ENCODE measurements at places on chromosomes 7 and 10.

DNA sequence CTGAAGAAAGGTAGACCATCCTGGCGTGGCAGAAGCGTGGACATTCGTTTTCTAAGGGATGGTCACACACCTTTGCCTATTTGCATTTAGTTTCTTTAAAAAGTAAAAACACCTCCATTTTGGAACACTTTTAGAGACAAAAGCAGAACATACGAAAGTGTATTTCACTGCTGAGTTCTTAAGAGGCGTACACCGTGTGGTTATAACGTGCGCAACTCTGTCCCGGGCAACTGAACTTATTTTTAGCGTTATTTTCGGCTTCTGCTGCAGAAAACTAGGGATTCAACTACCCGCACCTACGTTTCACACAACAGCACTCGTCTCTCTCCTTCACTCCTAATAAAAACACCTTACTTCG, 557 bp upstream of the LSM8 start:
- DNase-seq: peak; percentile 25

GRCh38 chr10:72800000-72800740, 93.4 kb upstream of the OIT3 start:
- no peak for DNase-seq

DNA sequence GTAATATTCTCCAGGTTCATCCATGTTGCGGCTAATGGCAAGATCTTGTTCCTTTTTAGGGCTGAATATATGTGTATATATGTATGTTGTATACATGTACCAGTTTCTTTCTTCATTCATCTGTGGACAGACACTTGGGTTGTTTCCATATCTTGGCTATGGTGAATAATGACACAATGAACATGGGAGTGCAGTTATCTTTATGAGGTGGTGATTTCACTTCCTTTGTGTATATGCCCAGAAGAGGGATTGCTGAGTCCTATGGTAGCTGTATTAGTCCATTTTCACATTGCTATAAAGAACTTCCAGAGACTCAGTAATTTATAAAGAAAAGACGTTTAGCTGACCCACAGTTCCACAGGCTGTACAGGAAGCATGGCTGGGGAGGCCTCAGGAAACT, 17.1 kb upstream of the TSPAN15 start:
- DNase-seq: no peak

DNA sequence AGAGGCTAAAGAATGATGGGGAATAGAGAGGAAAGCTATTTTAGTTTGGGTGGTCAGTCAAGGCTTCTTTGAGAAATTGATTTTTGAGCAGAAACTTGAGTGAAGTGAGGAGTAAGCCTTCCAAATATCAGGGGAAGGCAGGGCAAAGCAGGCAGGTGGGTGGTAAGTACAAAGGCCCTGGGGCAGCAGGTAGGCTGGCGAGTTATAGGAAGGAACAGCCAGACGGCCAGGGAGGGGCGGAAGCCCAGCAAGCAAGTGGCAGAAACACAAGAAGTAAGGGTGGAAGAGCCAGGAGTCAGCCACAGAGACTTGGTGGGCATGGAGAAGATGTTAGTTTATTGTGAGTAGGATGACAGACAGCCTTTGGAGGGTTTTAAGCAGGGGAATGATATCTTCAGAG, 34.9 kb downstream of the VWA2 start:
- DNase-seq: no peak

DNA sequence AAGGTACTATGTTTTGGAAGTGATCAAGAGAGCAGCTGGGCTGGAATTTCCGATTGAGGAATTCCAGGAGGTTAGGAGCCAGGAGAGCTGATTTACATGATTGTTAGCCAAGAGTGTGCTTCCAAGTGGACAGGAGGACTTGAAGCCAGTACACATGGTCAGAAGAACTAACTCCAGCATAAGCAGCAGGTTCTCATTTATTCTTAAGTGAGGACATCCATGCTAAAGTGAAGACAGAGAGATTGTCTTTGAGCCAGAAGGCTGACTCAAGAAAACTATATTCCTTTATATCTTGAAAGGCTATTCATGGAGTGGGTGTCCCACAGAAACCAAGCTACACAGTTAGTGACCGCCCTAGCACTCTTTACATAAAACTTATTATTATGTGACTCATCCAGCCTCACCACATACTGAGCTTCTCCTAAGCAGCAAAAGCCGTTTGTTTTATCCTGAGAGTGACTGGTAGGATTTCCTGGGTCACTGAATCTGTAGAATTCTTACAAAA, 56.7 kb upstream of the SEMA3A start:
- DNase-seq: peak; percentile 46

GRCh38 chr10:62985807-62986600, 147.1 kb upstream of the NRBF2 start:
- DNase-seq: no peak

DNA sequence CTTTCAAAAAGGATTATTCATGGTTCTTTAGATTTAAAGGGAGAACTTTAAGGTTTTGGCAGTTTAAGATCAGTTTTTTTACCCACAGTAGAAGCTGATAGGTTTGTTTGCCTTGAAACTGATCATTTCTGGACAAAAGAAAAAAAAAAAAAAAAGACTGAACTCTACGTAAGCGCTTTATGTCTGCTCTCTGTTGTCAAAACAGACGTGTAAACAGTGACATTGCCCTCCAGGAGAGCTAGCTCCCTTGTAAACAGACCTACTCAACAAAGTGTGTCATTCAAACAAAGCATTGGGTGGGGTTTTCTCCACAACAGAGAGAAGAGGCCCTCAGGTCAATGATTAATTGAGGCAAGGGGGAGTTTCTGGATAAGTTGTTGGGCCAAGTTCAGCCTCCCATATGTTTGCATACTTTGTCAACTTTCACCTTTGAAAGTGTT, 568.1 kb upstream of the LRRN3 start:
- DNase-seq: no peak

- no peak for DNase-seq
Measured at GRCh38 chr10:50605269-50605950, 18.3 kb downstream of the SGMS1 start.

GRCh38 chr10:131019696-131020095, 291.8 kb downstream of the TCERG1L start:
- no peak for DNase-seq

- no peak for DNase-seq
Measured at GRCh38 chr7:30817371-30817767, 46.2 kb downstream of the MINDY4 start.

DNA sequence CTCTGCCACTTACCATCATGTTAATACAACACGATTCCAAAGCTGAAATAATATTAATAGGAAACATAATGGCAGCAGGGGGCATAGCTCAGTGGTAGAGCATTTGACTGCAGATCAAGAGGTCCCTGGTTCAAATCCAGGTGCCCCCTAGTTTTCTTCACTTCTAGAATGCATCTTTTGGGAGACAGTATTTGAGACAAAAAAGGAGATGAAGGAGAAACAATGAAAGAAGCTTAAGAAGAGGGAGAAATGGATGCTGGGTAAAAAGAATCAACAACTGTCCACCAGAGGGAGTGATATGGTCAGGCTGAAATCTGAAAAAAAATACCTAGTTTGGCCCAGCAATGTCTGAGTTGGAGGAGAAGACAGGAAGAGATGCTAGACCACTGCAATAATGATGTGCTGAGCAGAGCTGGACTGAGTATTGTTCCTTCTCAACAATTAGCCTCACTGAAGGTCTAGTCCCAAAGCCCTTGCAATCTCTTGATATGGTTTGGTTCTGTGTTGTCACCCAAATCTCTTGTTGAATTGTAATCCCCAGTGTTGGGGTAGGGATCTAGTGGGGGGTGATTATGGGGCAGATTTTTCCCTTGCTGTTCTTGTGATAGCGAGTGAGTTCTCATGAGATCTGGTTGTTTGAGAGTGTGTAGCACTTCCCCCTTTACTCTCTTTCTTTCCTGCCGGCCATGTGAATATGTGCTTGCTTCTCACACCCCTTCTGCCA, 48.3 kb downstream of the ZNF783 start:
- no peak for DNase-seq

GRCh38 chr10:49187950-49188761, at the start of gene TMEM273:
Gene TMEM273, minus strand, starts transcription at chr10:49188391. Its CDS starts 55 bp downstream, at chr10:49188336.
- peak; percentile 70 for DNase-seq

DNA sequence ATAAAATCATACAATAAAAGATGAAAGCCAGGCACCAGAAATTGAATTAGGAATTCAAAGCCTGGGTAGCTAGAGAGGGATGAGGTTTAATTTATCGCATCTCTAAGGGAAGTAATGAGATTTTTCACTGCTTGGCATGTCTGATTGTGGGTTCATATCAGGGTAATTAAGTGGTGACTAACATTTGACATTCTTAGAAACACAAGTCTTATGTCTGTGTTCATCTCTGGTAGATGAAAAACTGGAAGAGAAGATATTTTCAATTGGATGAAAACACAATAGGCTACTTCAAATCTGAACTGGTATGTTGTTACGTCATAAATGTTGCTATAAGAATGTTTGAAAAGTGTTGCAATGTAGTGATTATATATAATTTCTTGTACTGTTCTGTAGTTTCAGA, 36.8 kb upstream of the ARMS2 start:
- DNase-seq: no peak

GRCh38 chr10:16754765-16755164, 62.5 kb downstream of the RSU1 start:
- DNase-seq: no peak

GRCh38 chr7:134936893-134937510, 49.3 kb upstream of the AGBL3 start:
- no peak for DNase-seq

- DNase-seq: no peak
Measured at GRCh38 chr10:126661841-126662515, 8.5 kb downstream of the C10orf90 start.

- DNase-seq: no peak
Measured at GRCh38 chr7:22142572-22142971, 196.9 kb upstream of the CDCA7L start.

GRCh38 chr7:4642468-4643203, 39.5 kb upstream of the FOXK1 start:
- DNase-seq: no peak

GRCh38 chr7:106452031-106452851, 167.5 kb upstream of the NAMPT start:
- DNase-seq: no peak

- no peak for DNase-seq
Measured at GRCh38 chr7:138407792-138408191, 52.3 kb upstream of the TRIM24 start.
